Cortex of kidney (tissue), 1 donor: ENCODE measurements at places on chromosomes 3 and 15.

GRCh38 chr3:178275311-178275710 lies 260.9 kb upstream of the KCNMB2 start:
- DNase-seq, result no peak

DNA sequence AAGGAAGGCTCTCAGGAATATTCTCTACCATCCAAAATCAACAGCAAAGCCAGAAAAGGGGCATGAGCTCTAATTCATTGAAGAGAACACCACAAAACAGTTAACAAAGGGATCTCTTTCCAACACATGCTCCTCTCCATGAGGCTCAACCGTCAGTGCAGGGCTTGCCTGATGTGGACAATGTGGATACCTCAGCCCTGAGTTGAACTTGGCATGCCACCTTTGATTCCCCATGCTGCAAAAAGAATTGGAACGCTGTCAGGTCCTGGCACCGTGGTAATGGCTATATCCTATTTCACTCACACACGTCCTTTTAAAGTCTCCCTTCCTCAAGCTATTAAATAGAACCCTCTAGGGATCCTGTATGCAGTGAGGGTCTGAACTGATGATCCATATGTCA lies 30.7 kb upstream of the IP6K2 start:
- no peak for DNase-seq

- DNase-seq, result no peak
Observed at GRCh38 chr3:81249540-81250029, 511.9 kb downstream of the GBE1 start.

GRCh38 chr3:173287361-173287760 lies 110.2 kb upstream of the NLGN1 start:
- no peak for DNase-seq

DNA sequence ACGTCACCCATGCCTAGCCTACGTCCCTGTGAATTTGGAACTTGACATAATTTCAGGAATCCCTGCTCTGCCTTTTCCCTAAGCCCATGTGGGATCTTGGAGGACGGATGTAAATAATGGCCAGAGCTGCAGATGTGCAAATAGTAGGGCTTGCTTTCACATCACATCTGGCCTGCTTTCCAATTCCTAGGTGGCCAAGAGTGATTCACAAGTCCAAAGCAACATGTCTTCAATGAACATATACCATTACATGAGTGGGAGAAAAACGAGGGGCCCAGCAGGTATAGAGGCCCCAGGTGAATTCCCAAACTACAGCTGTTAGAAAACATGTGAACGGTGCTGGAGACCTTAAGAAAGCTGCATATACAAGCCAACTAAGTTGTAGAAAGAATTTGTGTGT lies 214.6 kb downstream of the MAGI1 start:
- DNase-seq, result no peak

DNA sequence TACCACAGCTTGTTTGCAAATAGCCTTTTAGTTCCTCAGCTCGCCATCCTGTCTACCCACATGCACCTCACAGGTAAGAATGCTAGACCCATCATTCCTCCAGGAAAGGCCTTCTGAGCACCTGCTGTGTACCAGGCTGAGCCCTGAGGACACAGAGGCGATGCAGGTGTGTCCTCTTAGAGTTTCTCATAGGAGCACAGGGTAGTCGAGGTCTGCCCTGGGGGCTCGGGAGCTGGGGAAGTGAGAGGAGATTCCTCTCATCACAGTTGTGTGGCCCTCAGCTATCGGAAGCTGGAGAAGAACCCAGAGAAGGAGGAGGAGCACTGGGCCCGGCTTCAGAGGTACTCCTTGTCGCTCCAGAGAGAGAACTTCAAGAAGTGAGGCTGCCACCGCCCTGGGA lies 8.0 kb downstream of the MESP1 start:
- DNase-seq, result no peak

DNA sequence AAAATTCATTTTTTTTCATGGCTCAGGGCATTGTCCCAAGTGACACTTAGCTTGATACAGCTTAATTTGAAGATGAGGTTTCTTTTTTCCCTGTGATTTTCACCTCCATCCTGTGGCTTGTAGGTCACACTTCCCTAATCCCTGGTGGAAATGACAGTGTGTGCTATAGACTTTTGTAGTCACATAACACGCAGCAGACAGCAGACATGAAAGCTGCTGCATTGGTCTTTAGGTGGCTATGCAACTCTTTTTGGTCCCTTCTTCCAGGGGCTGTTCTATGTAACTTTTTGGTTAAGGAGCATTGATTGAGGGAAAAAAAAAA lies 38.8 kb downstream of the TRAK1 start:
- no peak for DNase-seq

DNA sequence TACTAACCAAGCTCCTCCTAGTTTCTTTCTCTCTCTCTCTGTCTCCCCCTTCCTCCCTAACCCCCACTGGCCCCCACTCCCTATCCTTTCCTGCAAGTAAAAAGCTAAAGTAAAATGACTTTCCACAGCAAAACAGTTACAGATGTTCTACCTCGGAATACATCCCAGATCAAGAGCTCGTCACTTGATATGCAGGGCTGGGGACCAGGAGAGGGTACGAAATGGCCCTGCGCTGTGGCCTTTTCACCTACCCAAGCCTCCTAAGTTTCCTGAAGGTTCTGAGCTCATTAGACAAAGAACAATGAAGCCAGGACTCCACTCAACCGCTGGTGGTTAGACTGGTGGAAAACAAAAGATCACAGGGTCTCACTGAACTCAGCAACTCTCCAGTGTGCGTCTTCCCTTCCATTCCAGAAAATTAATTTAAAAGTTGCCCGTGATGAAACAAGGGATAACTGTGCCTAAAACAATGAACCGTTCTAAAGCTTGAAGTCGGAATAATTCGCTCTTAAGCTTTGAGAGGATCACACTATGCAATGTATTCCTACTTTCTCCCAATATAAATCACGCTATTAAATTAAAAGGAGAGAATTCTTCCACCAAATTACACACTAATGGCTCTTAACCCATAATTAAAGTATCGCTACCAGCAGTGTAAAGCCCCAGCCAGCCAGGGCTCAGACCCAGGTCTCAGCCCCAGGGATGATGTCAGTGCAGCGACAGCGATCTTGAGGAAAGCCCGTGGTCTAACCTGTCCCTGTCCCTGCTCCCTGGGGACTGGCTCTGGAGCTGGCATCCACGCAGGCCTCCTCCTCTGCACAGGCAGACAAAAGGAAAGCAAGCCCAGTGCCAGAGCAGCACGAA lies 5.0 kb downstream of the VGLL4 start:
- no peak for DNase-seq

- DNase-seq, result no peak
Observed at GRCh38 chr3:100993309-100993708, at the start of gene ABI3BP. ABI3BP (minus strand) TSS chr3:100993421; CDS start chr3:100993384, 37 bp downstream.

GRCh38 chr15:86743283-86743903 lies 663.7 kb downstream of the AGBL1 start:
- DNase-seq, result no peak

DNA sequence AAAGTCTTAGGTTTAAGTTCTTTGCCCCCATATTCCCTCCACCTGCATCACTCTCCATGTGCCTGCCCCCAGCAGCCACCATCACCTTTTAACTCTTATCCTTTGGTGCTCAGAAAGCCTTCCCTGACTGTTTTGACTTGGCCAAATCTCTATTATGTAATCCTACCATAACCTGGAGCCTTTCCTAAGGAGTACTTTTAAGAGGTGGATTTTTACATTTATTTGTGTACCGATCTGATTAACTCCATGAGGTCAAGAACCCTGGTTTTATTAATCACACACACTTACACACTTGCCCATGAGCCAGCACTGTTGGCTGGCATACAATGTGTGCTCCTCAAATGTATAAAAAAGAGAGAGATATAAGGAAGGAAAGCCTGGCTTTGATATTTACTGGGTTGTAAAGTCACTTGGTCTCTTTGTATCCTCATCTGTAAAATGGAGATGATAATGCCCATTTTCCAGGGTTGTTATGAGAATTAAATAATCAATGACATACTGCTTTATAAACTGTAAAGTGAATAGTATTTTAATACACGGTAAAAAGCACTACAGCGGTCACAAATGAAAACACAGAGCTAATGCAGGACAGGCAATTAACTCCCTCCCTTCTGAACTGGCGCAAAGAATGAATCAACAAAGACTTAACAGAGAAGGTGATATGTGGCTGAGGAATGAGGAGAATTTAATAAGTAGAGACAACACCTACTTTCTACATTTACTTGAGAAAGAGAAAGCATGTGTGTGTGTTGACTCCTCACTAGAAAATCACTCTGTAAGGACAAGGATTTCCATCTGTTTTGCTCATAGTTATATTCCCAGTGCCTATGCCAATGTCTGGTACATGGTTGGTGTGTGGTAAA lies 45.4 kb downstream of the ATP13A4 start:
- DNase-seq, result no peak

GRCh38 chr3:90025019-90025418 lies 917.6 kb downstream of the EPHA3 start:
- no peak for DNase-seq

GRCh38 chr15:45386420-45386819 lies 8.1 kb upstream of the GATM start:
- DNase-seq, result no peak

- DNase-seq, result no peak
Observed at GRCh38 chr3:55868347-55868746, 381.2 kb upstream of the WNT5A start.
